Thoracic aorta (tissue), 2 donors: ENCODE measurements at places on chromosomes 12 and 14. TPM values are rescaled to one million over a fixed set of nuclear protein-coding genes. Genes with fewer than 3 reads are reported as not detected.

The RPL36AL gene
- total RNA-seq, result 180 TPM

The ADIPOR2 gene
- 43.0 TPM for total RNA-seq

The KIF5A gene
- 2.7 TPM for total RNA-seq

The CCNB1IP1 gene
- 47.7 TPM for total RNA-seq

The NRXN3 gene
- total RNA-seq, result 33.3 TPM

The FOXA1 gene
- total RNA-seq, result not detected

The LMO3 gene
- total RNA-seq, result 49.5 TPM

The C12orf50 gene
- not detected for total RNA-seq
